ENCODE measurements at places on chromosomes 2 and 18.

DNA sequence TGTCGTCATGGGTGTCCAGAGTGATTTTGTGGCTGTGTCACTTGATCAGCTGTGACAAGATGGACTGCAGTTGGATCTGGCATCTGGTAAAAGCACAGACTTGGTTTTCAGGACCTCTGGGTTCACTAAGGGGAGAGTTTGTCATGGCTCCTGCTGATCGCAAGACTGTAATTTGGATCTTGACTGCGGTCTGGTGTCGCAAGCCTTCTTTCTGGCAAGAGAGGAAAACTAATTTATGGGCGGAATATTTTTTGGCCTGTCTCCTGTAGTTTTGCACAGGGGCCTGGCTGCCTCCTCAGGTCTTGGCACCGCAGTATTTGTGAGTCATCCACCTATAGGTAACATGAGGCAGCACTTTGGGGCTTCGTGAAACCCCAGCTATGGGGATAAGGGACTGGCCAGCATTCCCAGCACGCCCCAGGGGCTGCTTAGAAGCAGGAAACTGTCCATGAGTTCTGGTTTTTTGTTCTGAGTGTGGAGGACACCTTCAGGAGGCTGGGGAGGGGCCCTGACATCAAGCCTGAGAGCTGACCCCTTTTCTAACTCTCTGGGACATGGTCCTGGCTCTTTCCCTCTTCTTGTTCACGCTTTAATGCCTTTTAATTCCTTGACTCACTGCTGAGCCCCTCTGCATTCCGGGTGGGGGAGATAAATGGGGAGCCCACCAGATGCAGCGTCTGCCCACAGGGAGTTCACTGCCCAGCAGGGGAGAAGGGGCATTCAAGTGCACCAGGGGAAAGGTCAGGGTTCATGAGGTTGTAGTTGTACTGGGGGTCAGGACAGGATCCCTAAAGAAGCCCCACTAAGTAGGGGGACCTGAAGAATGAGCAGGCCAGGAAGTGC, 12.2 kb downstream of the SH3BP4 start:
- DNase-seq = no peak

- DNase-seq = no peak
Measured at GRCh38 chr2:217437290-217437870, 565.4 kb downstream of the TNS1 start.

DNA sequence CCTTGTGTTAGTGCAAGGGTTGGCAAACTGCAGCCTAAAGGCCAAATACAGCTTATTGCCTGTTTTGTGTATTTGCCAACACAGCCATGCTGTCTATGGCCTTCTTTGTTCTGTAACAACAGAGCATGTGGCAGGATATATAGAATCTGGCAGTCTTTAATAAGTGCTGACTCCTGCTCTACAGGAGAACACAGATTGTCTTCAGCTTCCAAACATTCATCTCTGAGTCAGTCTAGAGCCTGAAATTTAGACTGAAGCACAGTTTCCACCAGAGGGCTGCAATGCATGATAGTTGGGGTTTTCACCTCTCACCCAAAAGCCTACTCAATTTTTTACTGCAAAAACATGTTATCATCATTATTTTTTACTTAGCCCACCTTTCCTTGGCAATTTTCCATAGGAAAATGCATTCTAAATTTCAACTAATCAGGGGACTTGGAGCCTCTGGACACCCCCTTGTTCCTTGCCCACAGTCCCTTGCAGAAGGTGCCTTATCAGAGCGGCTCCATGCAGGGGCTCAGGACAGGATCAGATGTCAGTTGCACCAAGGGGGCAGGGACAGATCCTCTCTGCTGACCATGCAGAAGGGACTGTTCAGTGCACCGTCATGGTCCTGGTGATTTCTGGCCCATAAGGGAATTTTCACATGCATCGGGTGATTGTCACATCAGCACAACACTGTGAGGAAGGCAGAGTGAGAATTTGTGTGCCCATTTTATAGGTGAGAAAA, 12.4 kb downstream of the IL37 start:
- no peak for DNase-seq

DNA sequence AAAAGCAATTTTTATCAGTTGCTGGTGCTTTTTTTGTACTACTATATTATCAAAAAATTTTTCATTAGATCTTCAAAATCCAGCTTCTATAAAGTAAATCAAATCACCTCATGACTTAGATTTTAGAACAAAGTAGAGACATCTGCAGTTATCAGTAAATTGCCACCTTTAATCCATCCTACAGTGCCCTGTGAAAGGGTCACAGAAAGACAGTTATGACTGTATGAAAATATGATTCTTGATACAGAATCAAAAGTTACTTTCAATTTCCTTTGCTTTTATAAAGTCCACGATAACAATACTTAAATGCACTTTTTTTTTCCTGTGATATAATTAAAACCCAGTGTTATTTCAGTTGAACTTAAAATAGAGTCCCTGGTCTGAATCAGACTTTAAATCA, 61.4 kb downstream of the PRPF40A start:
- no peak for DNase-seq

- no peak for DNase-seq
Measured at GRCh38 chr18:52970686-52971085, 630.7 kb downstream of the DCC start.

DNA sequence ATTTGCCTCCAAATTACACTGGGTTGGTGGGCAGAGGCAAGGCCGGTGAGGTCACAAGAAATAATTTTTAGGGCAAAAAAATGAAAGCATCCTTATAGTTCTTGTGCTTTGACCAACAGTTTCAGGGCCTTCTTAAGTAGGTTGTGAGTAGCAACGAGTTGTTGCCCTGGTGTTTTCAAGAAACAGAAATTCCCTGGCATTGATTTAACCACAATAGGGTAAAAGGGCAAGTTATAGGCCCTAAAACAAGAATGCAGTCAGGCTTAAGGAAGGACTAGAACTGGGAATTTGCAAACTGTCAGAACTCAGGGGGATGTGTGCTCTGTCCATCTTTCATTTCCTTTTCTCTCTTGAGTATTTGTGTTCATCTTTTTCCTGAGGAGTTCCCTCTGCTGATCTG, 46.1 kb upstream of the STPG4 start:
- DNase-seq = no peak

DNA sequence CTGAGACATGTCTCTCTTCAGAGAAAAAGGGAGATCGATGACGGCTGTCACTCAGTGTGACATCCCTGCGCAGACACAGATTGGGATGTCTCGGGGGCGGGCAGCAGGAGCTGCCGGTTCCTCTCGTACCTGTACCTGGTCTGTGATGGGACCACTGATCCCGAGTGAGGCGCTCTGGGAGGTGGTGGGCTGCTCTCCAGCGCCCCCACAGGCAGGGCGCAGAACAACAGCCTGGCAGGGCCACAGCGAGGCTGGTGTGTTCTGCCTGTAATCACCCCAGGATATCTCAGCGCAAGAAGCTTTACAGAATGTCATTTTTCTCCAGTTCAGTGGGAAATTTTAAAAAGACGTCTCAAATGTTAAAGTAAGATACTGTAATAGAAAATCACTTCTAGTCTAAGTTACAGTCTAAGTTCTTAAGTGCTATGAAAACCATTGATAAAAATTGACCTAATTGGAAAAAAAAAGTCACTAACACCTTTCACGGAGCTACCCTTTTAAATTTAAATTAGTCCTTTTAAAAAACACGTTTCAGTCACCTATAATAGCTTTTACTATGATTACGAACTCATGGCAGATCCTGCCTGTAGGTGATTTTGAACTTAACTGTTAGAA, 189.8 kb downstream of the SNTG2 start:
- no peak for DNase-seq

DNA sequence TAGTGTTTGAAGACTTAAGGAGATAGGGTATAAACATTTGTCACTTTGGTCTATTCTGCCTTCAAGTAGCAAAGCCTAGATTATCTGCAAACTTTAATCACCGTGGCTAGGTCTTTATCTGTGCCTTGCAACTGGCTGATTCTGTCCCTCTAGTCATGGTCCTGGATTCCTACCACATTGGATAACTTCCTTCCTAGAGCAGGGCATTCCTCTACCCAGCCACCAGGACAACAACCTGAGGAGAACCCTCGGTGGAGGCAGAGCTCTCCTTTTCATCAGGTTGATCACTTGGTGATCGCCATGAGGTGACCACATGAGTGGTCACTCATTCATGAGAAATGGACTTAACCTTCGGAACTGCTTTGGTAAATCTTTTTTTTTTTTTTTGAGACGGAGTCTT, 25.3 kb upstream of the PTPRM start:
- no peak for DNase-seq

DNA sequence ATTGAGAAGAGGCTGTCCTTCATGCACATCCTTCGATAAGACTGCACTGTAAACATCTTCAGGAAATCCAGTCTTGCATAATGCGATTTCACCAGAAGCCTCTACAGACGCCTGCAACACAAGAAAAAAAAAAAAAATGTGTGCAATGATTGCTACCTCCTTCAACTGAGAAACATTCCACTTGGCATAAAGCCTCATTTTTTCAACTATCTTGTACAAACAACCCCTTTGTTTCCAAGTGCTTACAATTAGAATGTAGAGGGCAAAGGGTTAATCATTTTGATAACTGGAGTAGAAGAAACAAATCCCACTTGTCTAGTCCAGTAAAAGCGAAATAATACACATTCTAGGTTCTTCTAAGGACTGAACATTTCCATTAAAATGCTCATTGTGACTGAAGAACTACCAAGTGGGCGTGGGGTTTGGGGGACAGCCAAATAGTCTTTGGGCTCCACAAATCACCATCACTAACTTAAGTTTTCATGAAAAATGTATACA, 29.2 kb downstream of the CDH2 start:
- DNase-seq = no peak

DNA sequence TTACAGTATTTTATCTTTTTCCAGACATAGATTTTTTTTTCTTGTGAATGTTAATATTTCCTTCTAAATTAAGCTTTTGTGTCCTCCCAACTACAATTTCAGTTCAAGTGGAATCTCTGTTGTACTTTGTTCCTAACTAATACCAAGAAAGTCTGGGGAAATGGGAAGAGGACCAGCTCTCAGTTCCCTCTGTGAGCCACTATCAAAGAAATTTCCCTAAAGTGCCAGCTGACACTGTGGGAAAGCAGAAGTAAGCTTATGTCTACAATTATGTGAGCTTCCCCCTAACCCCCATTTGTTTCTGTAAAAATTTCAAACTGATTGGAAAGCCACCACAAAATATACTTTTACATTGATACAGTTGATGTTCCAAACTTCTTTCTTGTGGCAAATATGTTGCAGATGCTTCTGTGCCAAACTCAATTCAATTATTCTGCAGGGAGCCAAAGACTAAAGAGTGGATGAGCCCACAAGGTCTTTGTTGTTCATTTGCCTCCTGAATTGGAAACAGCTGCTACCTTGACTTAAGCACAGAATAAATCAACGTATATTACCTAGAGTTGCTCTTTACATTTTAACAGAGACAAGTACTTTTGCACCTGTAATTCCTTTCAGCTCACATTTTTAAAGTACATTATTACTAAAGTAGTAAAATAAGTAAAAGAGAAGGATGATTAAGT, 306.6 kb downstream of the PTH2R start:
- DNase-seq = no peak

DNA sequence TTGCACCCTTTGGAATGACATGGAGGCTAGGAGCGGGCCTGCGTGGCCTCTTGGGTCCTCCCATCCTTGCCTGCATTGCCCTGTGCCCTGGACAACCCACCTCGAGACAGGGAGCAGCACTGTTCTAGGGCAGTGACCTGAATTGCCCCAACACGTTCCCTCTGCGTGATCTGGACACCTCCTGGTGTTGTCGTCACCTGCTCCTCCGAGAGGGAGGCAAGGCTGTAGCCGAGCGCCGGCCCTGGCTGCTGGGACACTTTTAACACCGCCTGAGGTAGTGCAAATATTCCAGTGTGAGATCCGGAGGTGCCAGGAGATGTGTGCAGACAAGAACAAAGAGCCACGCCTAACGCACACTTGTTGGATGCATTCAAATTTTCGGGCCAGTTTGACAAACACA, 131.5 kb downstream of the SMAD7 start:
- no peak for DNase-seq

GRCh38 chr2:72947952-72948830, 30.9 kb downstream of the EMX1 start:
- DNase-seq = no peak

DNA sequence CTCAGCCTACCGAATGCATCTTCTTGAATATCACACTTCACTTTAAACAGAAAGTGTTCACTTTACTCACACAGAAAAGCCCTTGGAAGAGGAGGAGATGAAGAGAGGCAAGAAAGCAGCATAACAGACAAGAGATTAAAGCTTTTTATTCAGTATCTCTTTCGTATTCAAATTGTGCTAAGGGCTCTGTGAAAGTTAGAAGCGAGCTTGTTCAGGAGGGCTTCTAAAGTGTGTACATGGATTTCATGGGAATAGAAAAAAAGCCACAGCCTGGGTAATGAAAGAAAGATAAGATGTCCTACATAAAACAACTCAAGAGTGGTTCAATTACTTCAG, 531.9 kb downstream of the TMEM182 start:
- no peak for DNase-seq

DNA sequence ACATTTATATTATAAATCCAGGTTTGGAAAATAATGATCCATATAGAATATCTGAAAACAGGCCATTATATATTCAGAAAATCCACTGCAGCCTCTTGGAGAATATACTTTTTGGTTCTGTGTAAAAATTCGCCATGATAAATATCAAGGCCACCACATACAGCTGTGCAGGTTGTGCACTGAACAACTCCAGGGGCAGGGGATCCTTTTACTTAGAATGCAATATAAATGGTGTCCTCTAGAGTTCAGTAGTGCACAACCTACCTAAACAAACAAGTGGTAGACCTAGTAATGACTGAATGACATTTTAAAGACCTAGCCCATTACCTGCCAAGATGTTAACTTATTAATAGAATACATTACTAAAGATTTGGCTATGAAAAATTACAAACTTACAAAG, 22.4 kb downstream of the MOGAT1 start:
- DNase-seq = no peak

DNA sequence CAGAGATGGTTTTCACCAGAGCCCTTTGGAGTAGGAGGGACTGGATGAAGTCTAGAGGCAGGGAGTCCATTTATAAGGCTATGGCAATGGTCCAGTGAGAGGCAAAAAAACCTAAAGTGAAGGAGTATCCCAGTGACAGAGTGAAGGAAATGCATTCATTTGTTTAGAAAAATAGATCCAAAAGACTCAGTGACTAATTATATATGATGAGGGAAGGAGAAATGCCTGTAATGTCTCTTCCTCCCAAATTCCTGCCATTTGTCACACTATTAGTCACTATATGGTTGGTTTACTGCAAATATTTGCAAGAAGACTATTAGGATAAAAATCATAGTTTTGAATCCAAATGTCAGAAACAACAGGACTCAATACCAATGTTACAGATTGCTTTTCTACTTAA, 104.2 kb downstream of the ZNF521 start:
- DNase-seq = no peak
